ENCODE measurements at places on chromosomes 1 and 21.

DNA sequence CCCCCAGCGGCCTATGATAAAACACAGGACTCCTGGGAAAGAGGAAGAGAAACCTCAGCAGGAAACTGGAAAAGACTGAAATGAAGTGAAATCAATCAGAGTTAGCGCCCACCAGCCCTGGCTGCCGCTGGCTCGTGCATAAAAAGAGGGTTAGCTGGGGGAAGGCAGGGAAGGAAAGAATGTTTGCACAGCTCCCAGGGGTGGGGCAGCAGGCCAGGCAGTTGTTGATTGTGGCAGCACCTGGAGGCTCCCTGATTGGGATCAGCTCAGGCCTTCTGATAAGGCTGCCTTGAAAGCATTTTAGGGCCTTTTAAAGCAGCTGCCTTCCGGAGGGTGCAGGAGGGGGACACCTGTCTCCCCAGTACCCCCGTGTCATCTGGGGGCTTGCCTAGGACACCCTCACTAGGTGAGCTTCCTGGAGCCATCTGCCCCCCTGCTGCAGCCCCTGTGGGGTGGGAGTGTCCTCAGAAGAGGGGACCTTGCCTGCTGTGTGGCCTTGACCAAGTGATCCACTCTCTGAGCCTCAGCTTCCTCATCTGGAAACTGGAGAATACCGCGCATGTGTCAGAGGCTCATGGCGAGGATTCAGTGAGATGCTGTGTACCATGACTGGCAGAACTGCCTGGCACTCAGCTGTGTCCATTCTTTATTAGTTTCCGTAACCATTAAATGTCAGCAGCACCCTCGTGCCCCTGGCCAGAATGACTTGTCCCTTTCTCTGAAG lies 6.6 kb downstream of the EPHB2 start:
- DNase-seq, result no peak

GRCh38 chr1:2503554-2504224 lies 22.7 kb downstream of the PANK4 start:
- no peak for DNase-seq

DNA sequence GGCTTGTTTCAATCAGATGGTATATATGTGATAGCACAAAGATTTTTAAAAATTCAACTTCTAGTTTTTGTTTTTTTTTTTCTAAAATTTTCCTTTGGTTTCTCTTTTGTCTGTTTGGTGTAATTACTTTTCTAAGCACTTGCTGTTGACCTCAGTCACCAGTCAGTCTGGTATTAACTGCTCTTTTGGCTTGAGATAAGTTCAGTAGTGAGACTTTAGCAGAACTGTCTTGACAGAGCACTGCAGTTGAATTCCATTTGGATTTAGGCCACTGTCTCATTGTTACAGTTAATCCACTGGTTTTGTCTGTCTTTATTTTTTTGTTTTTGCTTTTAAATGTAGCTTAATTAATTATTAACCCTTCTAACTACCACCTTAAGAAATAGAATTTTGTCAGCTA lies 36.2 kb downstream of the OSBPL9 start:
- DNase-seq, result no peak

DNA sequence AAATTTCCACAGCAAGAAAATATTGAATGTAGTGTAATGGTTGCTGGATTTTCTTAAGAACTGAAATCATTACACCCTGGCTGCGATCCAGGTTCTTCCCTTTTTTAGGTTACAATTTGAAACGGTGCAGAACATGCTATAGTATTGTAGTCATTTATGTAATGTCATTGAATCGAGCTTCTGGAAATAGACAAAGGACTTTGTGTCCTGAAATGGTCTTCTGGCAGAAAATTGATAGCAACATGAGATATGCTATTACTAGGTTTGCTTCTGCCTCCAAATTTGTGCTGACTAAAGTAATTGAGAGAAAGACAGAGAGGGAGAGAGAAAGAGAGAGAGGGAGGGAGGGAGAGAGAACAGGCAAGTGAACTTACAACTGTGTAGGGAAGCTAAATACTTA lies 146.2 kb upstream of the NFIA start:
- no peak for DNase-seq

DNA sequence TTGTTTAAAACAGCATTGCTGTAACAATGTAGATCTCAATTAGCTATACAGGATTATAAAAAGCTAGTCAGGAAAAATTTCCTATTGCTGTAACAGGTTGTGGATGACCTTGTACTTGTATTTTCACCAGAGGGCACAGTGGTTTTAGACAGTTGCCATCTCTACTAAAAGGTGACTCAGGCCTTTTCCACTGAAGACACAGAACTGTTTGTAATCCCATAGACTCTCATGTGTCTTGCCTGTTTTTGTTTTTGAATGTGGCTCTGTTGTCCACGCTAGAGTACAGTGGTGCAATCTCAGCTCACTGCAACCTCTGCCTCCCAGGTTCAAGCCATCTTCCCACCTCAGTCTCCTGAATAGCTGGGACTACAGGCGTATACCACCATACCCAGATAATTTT lies 5.9 kb downstream of the MTFR1L start:
- DNase-seq, result no peak

GRCh38 chr1:48002142-48002541 lies 5.0 kb upstream of the TRABD2B start:
- no peak for DNase-seq

- peak; percentile 8 for DNase-seq
Observed at GRCh38 chr1:152185544-152186391, 26.7 kb upstream of the RPTN start.

GRCh38 chr1:201885531-201886075 lies 3.1 kb upstream of the SHISA4 start:
- no peak for DNase-seq

DNA sequence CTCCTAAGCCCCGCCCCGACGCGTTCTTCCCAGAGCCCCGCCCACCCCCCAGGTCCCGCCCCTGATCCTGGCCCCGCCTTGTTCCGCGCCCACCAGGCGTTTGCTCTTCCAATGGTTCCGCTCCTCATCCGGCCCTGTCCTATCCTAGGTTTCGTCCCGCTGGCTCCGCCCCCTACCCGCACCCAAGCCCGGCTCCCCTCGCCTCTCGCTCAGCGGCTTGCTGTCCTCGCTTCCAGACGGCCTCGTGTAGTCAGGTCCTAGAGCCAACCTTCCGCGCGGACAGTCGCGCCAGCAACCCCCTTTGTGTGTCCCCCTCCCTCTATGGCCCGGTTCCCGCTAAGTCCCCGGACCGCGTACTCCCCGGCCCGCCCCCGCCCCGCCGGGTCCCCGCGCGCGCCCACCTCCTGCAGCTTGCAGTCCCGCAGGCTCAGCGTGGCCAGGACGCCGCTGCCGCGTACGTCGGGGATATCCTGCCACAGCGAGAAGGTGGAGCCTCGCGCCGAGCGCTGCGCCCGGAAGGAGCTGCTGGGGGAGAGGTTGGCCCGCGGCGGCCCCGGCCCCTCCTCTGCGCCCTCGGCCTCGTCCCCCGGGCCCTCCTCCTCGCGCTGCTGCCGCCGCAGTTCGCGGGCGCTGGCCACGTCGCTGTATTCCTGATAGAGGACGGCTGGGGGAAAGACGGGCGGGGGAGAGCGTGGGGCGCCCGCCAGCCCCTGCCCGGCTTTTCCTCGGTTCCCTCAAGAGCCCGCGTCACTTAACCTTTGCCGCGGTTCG lies 5.7 kb downstream of the ARHGEF19 start:
- DNase-seq, result peak; percentile 87

DNA sequence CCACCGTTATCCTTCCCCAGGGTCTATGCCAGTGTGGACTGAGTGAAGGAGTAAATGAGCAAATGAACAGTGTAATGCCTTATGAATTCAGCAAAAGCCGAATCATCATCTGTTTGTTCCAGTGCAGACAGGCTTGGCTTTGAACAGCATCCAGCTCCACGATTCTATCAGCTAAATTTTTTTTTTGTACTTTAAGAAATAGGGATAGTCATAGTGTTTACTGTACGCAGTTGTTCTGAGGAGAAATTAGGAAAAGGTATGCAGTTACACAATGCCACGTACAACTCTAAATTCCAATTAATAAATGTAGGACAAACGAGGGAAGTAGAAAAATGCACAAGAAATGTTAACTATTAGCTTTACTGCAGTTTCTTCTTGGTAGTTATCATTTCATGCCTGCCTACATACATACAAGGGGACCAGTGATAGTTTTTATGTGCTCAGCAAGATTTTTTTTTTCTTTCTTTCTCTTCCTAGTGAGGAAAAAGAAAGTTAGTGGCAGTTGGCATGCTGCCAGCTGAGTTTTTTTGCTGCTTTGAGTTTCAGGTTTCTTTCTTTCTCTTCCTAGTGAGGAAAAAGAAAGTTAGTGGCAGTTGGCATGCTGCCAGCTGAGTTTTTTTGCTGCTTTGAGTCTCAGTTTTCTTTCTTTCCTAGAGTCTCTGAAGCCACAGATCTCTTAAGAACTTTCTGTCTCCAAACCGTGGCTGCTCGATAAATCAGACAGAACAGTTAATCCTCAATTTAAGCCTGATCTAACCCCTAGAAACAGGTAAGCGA lies at the start of gene IFI44L:
Gene IFI44L, plus strand, starts transcription at position 646 of the 777 bp plus-strand sequence. CDS start 7,468 bp downstream, outside the sequence.
- DNase-seq, result peak; percentile 46

DNA sequence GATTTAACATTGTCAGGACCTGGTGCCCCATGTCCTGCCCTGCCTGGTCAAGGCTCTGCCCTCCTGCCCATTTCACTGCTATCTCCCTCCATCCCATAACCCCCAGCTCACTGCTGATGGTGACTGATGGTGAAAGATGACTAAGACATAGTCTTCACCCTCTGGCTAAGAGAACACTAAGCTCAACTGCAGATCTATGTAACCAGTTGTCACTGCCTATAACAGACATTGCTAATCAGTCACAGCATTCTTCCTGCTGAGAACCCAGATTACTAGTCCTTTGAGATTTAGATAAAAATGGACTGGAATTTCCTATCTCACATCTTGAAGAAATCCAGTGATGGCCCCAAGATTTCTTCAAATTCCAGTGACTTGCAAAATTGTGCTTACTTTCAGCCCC lies 8.0 kb upstream of the ZNF362 start:
- DNase-seq, result no peak

- no peak for DNase-seq
Observed at GRCh38 chr1:97877307-97877706, 43.5 kb downstream of the DPYD start.

GRCh38 chr1:38526046-38526445 lies 333.5 kb downstream of the RRAGC start:
- DNase-seq, result no peak

GRCh38 chr1:226443439-226443838 lies 35.5 kb upstream of the PARP1 start:
- DNase-seq, result no peak

DNA sequence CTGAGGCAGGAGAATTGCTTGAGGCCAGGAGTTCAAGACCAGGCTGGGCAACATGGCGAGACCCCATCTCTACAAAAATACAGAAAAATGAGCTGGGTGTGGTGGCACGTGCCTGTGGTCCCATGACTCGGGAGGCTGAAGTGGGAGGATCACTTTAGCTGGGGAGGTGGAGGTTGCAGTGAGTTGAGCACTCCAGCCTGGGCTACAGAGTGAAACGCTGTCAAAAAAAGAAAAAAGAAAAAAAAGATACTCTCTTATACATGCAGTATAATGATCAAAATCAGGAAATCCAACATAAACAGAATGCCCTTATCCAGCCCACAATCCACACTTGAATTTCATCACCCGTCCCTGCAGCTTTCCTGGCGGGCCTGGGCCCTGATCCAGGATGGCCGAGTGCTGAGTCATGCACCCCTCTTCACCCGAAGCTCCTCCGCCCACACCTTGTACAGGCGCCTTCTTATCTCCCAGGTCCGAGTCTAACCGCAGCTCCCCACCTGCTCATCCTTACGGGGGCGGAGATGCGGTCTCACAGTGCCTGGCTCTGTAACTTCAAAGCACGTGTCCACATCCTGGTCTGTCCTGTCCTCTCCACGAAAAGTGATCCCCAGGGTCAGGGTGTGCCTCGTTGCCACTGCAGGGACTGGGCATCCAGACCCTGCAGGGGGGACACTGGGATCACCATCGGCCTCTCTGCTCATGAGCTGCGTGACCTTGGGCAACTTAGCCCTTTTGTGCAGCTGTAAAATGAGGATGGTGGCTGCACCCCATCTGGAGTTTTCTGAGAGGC lies 120.2 kb upstream of the SLC45A1 start:
- DNase-seq, result no peak

DNA sequence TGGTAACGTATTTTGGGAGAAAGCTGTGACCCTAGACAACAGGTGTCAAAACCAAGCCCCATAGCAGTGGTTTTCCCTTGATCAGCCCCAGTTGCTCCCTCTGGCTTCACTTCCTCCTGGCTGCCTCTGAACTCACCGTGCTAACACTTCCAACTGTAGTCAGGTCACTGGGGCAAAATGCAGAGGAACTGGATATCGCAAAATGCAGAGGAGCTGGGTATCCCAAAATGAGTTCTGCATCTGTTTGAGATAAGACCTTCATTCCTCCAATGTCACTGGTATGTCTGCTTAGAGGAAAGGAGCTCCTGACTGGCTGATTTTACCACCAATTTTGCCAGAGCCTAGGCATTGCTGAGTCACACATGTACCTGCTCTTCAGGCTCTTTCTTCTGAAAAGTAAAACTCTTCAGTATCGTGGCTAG lies 19.6 kb upstream of the TACSTD2 start:
- DNase-seq, result no peak

DNA sequence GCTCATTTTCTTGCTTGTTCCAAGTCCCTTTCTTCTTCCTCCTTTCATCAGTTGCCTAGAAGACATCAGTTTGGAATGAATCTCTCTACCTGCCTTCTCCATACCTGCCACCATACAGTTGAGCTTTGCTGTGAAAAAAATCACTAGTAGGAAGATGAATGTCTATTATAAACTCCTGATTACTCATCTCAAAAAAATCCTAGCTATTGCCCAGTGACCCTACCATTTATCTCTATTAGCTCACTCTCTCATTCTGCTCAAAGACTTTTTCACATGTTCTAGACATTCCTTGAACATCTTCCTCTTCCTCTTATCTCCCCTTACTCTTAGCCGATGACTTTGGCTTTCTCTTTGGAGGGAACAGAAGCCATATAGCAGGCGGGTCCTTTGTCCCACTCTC lies 49.7 kb upstream of the HMGB4 start:
- no peak for DNase-seq

GRCh38 chr1:18913065-18913835 lies 10.9 kb upstream of the ALDH4A1 start:
- DNase-seq, result peak; percentile 59

DNA sequence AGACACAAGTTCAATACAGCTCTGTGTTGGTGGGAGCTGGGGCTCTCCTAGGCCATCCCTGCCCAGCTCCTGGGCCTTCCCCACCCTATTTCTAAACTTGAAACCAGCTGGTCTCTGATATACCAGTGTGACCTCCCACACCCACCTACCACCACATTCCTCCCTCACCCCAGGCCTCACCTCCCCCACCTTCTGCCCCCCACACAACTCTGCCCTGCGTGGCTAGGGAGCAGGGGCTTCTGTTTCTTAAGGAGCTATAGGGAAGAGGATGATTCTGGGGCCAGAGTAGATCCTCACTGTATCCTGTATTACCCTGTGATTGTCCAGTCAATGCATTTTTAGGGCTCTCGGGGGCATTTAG lies 16.5 kb downstream of the NES start:
- DNase-seq, result no peak

DNA sequence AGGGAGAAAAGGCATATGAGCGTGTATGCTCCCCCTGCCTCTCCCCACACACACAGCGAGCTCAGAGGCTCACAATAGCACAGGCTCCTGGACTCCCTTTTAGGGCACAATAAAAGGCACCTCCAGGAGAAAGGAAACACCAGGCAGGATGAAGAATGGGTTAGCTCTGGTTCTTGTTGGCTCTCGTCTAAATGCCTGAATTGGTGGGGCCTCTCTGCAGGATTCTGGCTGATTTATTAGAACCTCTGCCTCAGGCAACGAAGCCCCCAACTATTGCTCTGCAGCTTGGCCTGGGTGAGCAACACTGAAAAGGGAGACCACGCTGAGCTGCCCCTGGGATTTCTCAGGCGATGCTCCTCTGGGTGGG lies 590.9 kb upstream of the PLXNA2 start:
- DNase-seq, result no peak

GRCh38 chr1:40266786-40267535 lies 8.9 kb downstream of the ZMPSTE24 start:
- no peak for DNase-seq
